ENCODE measurements at places on chromosomes 13 and 19.

- no peak for DNase-seq
These were observed 119.4 kb downstream of the URI1 start for GRCh38 chr19:30061223-30062064.

- no peak for DNase-seq
These were observed 95.0 kb downstream of the CDK8 start for GRCh38 chr13:26348966-26349365.

GRCh38 chr19:40273469-40274360, 11.4 kb downstream of the AKT2 start:
- DNase-seq: no peak

GRCh38 chr13:40597735-40598365, 68.6 kb downstream of the FOXO1 start:
- no peak for DNase-seq
